ENCODE measurements at places on chromosomes 4 and X. TPM values are rescaled to one million over a fixed set of nuclear protein-coding genes. Genes with fewer than 3 reads are reported as not detected.

MTNR1A gene
- total RNA-seq, result not detected

GRCh38 chr4:141154725-141155124 lies 21.5 kb upstream of the RNF150 start:
- H3K4me1 ChIP-seq, result no peaks in the 10 kb centered on the region
- DNase-seq, result no peak
- no peak overlapping the region for H3K4me3 ChIP-seq
- H3K27ac ChIP-seq, result no peak overlapping the region

DNA sequence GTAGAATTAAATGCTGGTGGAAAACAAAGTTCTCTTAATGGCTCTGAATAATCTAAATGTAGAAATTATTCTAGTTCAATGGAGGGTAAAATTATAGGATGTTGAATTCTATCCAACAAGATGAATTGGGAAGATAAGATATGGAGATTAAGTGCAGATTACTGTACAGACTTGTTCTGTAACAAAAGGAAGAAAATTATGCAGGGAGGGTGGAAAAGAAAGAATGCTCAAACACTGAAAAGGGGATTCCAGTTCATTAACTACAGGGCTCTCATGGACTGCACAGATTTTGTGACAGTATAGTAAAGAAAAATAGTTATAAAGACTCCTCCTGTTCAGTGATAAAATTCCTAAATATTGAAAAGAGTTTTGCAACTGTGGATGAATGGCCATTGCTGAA lies 1794.0 kb upstream of the PCDH7 start:
- DNase-seq, result no peak
- no peak overlapping the region for H3K4me3 ChIP-seq
- H3K27ac ChIP-seq, result no peak overlapping the region

DNA sequence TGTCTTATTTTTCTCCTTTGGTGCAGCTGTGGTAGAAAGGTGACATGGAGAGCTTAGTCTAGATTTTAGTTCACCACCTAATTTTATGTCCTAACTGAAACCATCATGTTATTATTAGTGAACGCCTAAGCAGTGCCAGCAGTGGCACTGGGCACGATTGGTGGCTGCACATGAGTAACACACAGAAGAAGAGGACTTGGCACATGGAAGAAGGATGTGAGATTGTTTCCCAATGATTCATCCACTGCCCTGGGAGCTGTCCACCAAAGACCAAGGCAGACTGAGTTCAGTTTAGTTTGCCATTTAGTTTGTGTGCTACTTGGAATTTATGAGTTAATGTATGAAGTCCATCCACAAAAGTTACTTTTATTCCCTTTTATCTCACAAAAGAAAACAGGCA lies 68.1 kb upstream of the NAP1L5 start:
- peaks cover 6% of the 10 kb centered on the region for H3K4me1 ChIP-seq
- H3K27ac ChIP-seq, result no peak overlapping the region
- DNase-seq, result peak; percentile 78
- no peak overlapping the region for H3K4me3 ChIP-seq
- no peaks in the 10 kb centered on the region for H3K27me3 ChIP-seq

GAGE12F gene
- total RNA-seq, result not detected

GRCh38 chrX:146887020-146887419 lies 72.5 kb upstream of the CXorf51A start:
- no peak overlapping the region for H3K27ac ChIP-seq
- no peaks in the 10 kb centered on the region for H3K27me3 ChIP-seq
- DNase-seq, result no peak
- H3K4me1 ChIP-seq, result no peaks in the 10 kb centered on the region
- H3K4me3 ChIP-seq, result no peak overlapping the region
- H3K36me3 ChIP-seq, result no peaks in the 10 kb centered on the region

GRCh38 chr4:177558995-177559394 lies 116.8 kb upstream of the AGA start:
- H3K4me1 ChIP-seq, result no peaks in the 10 kb centered on the region
- H3K4me3 ChIP-seq, result no peak overlapping the region
- H3K27ac ChIP-seq, result no peak overlapping the region
- H3K36me3 ChIP-seq, result no peaks in the 10 kb centered on the region

DNA sequence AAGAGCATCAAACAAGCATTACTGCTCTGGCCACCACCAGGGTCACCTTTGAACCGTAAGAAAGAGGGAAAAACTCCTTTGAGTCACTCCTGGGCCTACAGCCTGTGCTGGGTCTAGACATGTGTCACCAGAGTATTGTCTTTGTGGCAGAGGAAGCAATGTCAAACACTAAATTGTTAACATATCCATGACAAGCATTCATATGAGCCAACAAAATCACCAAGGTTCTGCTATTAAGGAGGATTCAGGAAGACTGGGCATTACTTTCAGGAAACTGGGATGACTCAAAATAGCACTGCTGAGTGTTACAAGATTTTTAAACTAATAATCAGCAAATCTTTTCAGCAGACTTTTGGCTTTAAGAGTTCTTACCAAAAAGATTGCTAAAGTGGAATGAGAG lies 28.1 kb downstream of the LGI2 start:
- H3K27ac ChIP-seq, result no peak overlapping the region
- H3K4me3 ChIP-seq, result no peak overlapping the region
- H3K4me1 ChIP-seq, result no peaks in the 10 kb centered on the region
- no peak for DNase-seq

F8A3 gene
- total RNA-seq, result 2.2 TPM

DNA sequence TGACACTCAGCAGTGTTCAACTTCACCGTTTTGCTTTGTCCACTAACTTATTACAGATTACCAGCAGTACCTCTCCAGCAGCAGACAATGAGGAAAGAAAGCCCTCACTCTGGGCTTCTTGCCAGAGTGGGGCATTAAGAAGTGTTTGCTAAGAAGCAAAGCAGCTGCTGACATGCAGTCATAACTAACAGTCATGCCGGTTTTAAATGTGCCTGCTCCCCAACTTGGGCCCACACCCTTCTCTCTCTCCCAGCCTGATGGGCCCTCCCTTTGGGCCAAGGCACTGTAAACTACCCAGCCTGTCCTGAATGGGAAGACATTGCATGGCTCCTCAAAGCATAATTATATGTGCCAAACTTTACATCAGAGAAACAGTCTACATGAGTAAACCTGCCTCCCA lies 54.6 kb upstream of the HHIP start:
- no peak overlapping the region for H3K27ac ChIP-seq
- no peaks in the 10 kb centered on the region for H3K36me3 ChIP-seq
- H3K4me1 ChIP-seq, result peaks cover 8% of the 10 kb centered on the region
- H3K27me3 ChIP-seq, result no peaks in the 10 kb centered on the region
- DNase-seq, result peak; percentile 74
- H3K4me3 ChIP-seq, result no peak overlapping the region

DKK2 gene
- total RNA-seq, result not detected

DNA sequence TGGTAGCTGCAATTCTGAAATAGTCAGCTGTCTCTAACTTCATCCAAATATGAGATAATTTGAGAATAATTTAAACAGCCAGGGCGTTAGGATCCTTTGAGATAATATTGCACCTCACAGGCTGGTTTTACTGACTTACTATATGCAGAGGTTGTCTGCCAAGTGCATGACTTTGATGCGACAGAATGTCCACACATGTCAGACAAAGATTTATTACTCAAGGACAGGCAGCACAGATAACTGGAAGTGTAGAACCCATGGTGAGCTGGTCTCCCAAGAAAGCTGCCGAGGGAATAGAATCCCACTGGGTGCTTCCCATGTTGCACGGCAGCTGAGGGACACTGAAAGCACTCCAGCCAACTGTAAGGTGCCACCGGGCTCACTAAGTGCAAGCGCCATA lies 166.2 kb upstream of the GALNTL6 start:
- no peak for DNase-seq
- no peaks in the 10 kb centered on the region for H3K36me3 ChIP-seq
- no peak overlapping the region for H3K27ac ChIP-seq

DNA sequence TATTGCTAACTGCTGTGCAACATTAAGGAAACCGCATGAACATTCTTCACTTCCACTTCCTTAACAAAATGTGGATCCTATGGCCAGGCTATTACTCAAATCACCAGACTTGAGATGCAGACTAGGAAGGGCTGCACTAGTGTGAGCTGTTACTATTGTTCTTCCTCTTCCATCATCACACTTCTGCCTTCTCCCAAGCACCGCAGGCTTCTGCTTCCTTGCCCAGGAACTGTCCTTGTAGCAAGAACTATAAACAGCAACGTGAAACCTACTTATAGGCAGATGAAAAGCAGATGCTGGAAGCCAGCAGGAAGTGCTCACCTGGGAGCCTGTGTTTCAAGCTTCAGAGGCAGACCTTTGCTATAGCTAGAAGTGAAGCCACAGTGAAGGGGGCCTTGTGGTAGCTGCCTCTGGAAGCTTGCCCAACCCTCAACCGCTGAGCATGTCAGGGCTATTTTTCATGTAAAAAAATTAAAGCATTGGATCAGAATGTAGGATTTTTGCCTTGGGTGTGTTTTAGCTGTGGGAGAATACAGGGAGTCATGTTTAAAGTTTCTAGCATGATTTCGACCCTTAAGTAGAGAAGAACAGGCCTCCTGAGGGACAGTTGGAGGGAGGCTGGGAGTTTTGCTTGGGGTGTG lies 43.9 kb downstream of the CLNK start:
- H3K27ac ChIP-seq, result no peak overlapping the region
- H3K4me1 ChIP-seq, result no peaks in the 10 kb centered on the region

BBS12 gene
- total RNA-seq, result 0.69 TPM

DNA sequence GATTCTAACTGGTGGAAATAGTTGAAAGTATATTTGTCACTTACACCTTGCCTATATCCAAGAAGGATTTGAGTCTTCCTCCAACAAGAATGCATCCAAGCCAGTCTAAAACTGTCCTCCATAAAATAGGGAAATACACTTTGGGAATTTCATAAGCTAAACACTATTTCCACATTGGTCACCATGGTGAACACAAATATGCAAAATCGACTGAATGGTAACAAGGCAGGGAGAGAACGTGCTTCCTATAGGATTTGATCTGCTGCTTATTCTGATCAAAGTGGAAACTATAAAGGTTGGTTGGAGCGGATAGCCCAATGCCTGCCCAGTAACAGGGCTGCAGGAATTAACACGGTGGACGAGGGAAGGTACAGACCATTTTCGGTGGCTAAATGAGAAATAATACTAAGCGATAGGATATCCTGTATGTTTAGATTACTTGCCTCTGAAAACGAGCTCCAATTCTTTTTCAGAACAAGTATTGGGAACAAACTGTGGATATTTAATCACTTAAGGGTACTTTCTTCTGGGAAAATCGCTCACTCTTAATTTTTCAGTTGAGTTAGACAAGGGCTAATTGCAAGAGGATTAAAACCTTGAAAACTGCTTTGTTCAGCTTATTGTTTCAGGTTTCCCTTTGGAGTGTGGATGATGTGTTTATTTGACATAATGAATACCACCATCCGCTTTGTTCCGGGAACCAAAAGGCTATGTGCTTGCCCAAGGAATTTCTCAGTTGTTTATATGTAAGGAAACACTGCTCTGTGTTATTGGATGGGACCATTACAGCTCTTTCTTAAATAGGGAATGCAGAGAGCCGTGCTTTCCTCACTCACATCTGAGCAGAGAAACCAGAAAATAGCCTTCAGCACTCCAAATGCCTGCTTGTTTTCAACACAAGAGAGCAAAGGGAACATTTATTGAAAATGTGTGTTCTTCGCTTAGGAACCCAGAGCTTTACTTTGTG lies 194.4 kb downstream of the CBR4 start:
- peaks cover 11% of the 10 kb centered on the region for H3K4me1 ChIP-seq
- no peaks in the 10 kb centered on the region for H3K36me3 ChIP-seq
- no peaks in the 10 kb centered on the region for H3K27me3 ChIP-seq
- H3K4me3 ChIP-seq, result no peak overlapping the region

DNA sequence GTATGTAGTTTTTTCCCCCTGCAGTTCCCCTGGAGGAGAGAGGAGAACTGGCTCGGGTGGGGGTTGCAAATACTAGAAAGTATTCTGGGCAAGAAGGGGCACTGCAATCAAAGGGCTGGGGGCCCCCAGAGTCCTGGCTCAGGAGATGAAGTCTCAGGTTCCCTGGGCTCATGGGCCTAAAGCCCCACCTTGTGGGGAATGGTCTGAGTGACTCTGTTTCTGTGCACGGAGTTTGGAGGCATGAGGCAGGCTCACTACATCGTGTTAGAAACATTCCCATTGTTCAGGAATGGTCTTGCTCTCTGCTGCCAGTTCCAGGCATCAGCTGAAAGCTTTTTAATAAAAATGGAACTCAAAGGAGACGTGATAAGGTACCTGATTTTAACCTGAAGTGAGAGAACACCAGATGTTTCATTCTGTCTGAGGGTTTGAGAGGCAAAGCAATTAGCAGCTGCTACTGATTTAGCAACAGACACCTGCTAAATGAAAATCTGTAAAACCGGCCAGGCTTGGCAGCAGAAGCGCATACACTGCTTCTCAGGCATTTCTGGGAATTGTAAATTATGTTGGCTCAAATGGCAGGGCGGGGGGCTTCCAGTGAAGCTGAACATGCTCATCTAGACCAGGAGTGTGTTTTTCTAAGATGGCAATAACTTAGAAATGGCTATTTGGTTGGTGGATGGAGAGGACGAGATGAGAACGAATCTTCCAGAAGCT lies 122.7 kb downstream of the TMEM164 start:
- no peaks in the 10 kb centered on the region for H3K27me3 ChIP-seq
- peak; percentile 24 for DNase-seq
- H3K27ac ChIP-seq, result no peak overlapping the region
- H3K4me1 ChIP-seq, result no peaks in the 10 kb centered on the region
- no peaks in the 10 kb centered on the region for H3K36me3 ChIP-seq

GRCh38 chrX:33970028-33970967 lies 161.8 kb downstream of the FAM47A start:
- DNase-seq, result no peak
- no peak overlapping the region for H3K4me3 ChIP-seq
- H3K4me1 ChIP-seq, result no peaks in the 10 kb centered on the region
- no peak overlapping the region for H3K27ac ChIP-seq
- H3K27me3 ChIP-seq, result no peaks in the 10 kb centered on the region

NAP1L3 gene
- total RNA-seq, result 1.9 TPM

IRF2 gene
- total RNA-seq, result 7.7 TPM

- H3K4me1 ChIP-seq, result no peaks in the 10 kb centered on the region
- H3K27ac ChIP-seq, result no peak overlapping the region
- no peaks in the 10 kb centered on the region for H3K36me3 ChIP-seq
- no peaks in the 10 kb centered on the region for H3K27me3 ChIP-seq
Observed at GRCh38 chr4:110009550-110009949, 96.9 kb downstream of the EGF start.

ITM2A gene
- not detected for total RNA-seq

Data from PC-3 (cell line).